Jurkat, Clone E6-1 (cell line): ENCODE measurements at places on chromosomes 7 and 10.

DNA sequence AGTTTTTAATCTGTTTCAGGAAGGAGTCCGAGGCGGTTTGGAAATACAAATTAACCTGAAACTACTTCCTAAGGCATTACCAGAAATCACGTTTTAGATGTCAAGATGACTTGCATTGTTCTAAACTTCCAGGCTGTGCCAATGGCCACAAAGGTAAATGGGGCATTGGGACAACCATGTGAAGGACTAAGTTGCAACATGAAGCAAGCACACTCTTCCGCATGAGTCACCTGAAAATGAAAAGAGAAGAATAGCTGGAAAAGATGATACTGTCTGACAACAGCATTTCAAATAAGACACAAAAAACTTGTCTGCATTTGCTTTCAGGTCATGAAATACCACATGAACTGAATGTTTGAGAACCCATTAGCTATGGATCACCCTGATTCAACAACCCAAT lies 262.1 kb downstream of the AHR start:
- DNase-seq = no peak

GRCh38 chr7:92206672-92207071 lies 27.7 kb upstream of the LRRD1 start:
- no peak for DNase-seq

GRCh38 chr7:2870471-2870931 lies 26.4 kb upstream of the GNA12 start:
- peak; percentile 77 for DNase-seq

DNA sequence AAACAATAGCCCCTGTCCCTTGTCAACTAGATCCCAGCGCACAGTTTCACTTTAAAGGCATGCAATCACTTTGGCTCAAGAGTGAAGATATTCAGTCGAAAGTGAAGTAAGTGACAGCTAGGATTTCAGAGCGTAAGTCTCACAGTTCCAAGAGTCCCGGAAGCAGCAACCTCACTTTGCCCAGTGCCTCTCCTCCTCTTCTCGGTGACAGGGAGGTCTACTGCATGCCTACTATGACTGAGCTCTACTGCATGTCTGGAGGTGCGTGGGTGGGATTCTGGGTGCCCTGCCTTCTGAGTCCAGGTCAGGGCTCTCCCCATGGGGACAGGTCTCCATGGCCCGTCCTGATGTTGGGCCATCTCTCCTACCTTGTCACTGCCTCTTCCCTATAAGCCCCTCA lies 17.0 kb downstream of the PRKCQ start:
- no peak for DNase-seq

- peak; percentile 1 for DNase-seq
These were observed 185.8 kb downstream of the GRM8 start for GRCh38 chr7:127066974-127067373.

GRCh38 chr10:93077860-93078337 lies 4.2 kb downstream of the CYP26A1 start:
- DNase-seq = no peak

DNA sequence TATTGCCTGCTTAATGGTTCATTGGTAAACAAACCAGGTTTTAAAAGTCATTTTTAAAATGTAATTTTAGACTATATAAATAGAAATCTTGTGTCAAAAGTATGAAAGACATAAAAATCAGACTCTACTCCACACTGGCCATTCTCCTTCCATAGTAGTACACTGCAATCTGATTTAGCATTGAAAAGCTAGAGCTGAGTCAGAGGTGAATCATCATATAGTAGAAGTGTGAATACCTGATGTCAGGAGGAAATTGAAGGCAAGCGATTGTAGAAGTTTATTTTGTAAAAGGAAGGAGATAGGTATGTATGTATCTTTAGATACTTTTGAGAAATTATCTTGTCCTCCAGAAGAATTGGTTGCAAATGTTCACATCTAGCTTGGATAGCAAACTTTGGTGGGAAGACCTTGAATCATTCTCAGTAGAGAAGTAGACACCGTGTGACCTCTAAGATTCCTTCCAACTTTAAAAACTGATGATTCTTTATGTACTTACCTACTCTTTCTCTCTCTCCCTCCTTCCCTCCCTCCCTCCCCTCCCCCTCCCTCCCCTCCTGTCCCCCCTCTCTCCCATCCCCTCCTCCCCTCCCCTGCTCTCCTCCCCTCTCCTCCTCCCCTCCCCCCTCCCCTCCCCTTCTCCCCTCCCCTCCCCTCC lies 88.1 kb downstream of the BTAF1 start:
- no peak for DNase-seq
